ENCODE measurements at places on chromosomes 6 and 20.
A peak's percentile ranks its signal among the peaks of the same experiment; 100 is the strongest.

- no peak for DNase-seq
These were observed 228.5 kb downstream of the PHF3 start for GRCh38 chr6:63864061-63864460.

GRCh38 chr6:92109956-92110355 lies 1309.4 kb downstream of the EPHA7 start:
- no peak for DNase-seq

GRCh38 chr6:105988812-105989577 lies 97.1 kb upstream of the PRDM1 start:
- no peak for DNase-seq

- no peak for DNase-seq
These were observed 33.9 kb downstream of the NTSR1 start for GRCh38 chr20:62742550-62742949.

DNA sequence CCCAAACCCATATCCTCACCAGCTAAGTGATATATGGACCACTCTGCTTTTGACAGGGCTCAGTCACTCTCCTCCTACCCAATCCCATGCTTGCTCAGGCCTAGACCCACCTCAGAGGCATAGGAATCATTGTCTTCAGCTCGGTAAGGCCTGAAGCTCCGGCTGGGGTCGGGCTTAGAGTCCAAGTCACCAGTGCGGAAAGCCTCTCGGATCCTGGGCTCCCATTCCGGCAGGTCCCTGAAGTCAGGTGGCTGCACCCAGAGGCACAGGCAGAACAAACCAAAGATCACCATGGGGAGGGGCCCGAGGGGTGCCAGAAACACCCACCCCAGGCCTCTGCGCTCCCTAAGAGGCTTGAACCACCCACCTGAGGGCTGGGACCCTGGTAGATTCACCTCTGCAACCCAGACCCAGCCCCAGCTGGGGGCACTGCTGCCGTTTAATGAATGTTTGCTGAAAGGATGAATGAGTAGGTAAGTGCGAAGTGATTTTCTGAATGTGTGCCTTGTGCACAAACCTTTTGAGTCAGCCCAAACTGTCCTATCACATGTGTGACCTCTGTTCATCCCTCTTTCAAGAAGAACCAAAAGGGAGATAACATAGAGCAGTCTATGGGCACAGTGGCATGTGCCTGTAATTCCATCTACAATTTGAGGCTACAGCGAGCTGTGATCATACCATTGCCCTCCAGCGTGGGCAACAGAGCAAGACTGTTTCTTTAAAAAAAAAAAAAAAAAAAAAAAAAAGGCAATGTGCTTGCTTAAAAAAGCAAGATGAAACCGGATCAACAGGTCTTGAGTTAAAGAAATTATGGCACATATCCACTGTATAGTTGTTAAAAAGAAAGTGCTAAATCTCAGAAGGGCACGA lies 39.3 kb upstream of the DSN1 start:
- no peak for DNase-seq

GRCh38 chr6:135043846-135044245 lies 10.8 kb downstream of the HBS1L start:
- no peak for DNase-seq

GRCh38 chr6:56399672-56400263 lies 152.4 kb upstream of the COL21A1 start:
- no peak for DNase-seq

DNA sequence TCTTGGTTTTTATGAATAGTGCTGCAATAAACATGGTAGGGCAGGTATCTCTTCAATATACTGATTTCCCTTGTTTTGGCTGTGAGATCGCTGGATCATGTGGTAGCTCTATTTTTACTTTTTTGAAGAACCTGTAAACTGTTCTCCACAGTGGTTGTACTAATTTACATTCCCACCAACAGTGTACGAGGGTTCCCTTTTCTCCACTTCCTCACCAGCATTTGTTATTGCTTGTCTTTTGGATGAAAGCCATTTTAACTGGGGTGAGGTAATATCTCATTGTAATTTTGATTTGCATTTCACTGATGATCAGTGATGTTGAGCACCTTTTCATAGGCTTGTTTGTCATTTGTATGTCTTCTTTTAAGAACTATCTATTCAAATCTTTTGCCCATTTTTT lies 8.0 kb upstream of the ARG1 start:
- DNase-seq, result no peak

- DNase-seq, result no peak
These were observed 115.2 kb upstream of the AKIRIN2 start for GRCh38 chr6:87817183-87817582.

DNA sequence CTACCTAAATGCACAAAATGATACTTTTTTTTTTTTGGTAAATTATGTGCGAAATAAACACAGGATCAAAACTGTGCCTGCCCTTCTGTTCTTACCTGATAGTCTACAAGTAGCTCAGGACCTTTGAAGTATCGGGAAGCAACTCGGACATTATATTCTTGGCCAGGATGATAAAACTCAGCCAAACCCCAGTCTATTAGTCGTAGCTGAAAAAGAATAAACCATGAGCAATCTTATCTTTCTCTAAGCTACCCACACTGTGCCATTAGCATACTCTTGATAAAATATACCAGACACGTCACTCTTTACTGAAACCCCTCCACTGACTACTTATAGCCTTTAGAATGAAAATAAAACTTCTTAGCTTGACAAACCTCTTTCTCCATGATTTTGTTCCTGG lies 29.8 kb upstream of the TBC1D20 start:
- no peak for DNase-seq

- DNase-seq, result peak; percentile 31
These were observed 150.3 kb downstream of the PTPRK start for GRCh38 chr6:128370072-128370471.

Data from skeletal muscle cell (primary cell).